Lower lobe of right lung (tissue), 2 donors: ENCODE measurements at places on chromosomes 2 and 18. TPM values are rescaled to one million over a fixed set of nuclear protein-coding genes. Genes with fewer than 3 reads are reported as not detected.

- H3K4me3 ChIP-seq, result no peak overlapping the region
- no peaks in the 10 kb centered on the region for H3K4me1 ChIP-seq
- no peaks in the 10 kb centered on the region for H3K27me3 ChIP-seq
- H3K36me3 ChIP-seq, result no peaks in the 10 kb centered on the region
Observed at GRCh38 chr2:141522048-141522447, 608.8 kb downstream of the LRP1B start.

- DNase-seq, result no peak
- H3K27me3 ChIP-seq, result no peaks in the 10 kb centered on the region
- no peak overlapping the region for H3K4me3 ChIP-seq
- peaks cover under 1% of the 10 kb centered on the region for H3K36me3 ChIP-seq
Observed at GRCh38 chr2:61096438-61096837, 30.8 kb downstream of the SANBR start.

DNA sequence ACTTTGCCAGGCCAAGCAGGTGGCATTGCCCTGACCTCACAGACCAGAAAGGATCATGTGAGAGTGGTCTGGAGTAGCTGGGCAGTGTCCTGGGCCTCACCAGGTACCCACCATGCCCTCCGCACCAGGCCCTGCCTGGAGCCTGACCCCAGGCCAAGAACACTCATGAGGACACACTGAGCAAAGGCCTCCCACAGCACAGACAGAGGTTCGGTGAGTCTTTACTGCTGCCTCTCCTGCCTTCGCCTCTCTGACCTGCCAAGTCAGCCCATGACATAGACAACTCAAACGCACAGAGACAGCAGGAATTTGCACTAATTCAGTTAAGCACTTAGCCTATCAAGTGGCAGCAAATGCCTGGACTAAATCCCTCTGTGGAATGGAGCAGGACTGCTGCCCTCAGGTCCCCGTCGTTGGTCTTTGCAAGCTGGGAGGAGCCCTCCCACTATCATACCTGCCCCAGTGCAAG, 62.5 kb downstream of the RHOB start:
- DNase-seq, result no peak
- no peaks in the 10 kb centered on the region for H3K36me3 ChIP-seq
- H3K27ac ChIP-seq, result no peak overlapping the region
- no peaks in the 10 kb centered on the region for H3K27me3 ChIP-seq
- H3K4me1 ChIP-seq, result no peaks in the 10 kb centered on the region
- no peak overlapping the region for H3K4me3 ChIP-seq

LBX2 gene
- 1.5 TPM for total RNA-seq

SNTG2 gene
- total RNA-seq, result 1.4 TPM

DNA sequence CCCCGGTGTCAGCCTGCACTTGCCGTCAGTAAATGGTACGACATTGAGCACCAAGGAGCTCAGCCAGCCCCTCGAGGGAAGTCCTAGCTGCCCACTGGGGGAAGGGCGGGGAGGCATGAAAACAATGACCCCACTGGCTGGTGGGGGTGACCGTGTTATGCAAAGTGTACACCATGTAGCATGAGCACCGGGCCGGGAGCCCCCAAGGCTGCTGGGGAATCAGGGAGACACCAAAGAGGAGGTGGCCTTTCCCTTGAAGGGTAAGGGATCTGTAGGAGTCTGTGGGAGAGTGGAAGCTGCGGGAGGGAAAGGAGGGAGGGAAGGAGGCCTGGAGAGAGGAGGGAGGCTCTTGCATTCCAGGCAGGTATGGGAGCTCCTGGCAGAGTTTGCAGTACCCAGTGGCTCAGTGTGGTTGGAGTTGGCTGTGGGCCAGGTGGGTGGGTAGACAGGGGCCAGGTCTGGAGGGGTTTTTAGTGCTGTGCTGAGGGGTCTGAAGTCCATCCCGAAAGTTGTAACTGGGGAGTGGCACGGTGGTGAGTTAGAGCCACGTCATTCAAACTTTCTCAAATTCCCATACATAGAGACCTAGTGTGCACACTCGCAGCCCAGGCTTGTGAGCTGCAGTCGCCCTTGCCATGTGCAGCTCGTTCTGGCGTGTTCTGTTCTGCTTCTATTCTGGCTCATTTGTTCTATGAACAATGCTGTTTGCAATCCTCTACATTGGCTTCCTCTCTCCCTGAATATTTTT, 22.4 kb downstream of the RRM2 start:
- DNase-seq, result no peak
- H3K4me1 ChIP-seq, result no peaks in the 10 kb centered on the region
- no peak overlapping the region for H3K27ac ChIP-seq
- H3K4me3 ChIP-seq, result no peak overlapping the region
